Astrocyte (in vitro differentiated cells and primary cell): ENCODE measurements at places on chromosomes 2 and 18.

DNA sequence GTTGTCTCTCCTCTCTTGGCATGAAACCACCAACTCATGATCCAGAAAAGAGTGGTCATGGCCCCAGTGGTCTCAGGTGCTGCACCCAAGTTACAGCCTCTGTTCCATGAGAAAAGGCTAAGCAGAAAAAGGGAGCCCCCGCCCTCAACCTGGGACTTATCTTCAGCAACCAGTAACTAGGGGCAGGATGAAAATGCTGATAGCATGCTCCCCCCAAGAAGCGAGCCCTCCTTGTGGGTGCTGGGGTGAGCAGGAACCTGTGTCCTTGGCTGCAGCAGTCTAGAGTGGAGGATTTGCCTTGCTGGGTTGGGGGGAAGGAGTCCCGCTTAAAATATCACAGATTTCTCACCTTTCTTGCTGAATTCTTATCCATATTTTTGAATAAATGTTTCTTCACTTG, 490.0 kb downstream of the SUCLG1 start:
- no peak for DNase-seq

GRCh38 chr18:46624127-46624526, 32.9 kb downstream of the LOXHD1 start:
- no peak for DNase-seq

GRCh38 chr2:224027931-224028330, 11.2 kb downstream of the SERPINE2 start:
- DNase-seq: no peak

GRCh38 chr2:178448968-178449661, 1.9 kb downstream of the PRKRA start:
- no peak for DNase-seq

DNA sequence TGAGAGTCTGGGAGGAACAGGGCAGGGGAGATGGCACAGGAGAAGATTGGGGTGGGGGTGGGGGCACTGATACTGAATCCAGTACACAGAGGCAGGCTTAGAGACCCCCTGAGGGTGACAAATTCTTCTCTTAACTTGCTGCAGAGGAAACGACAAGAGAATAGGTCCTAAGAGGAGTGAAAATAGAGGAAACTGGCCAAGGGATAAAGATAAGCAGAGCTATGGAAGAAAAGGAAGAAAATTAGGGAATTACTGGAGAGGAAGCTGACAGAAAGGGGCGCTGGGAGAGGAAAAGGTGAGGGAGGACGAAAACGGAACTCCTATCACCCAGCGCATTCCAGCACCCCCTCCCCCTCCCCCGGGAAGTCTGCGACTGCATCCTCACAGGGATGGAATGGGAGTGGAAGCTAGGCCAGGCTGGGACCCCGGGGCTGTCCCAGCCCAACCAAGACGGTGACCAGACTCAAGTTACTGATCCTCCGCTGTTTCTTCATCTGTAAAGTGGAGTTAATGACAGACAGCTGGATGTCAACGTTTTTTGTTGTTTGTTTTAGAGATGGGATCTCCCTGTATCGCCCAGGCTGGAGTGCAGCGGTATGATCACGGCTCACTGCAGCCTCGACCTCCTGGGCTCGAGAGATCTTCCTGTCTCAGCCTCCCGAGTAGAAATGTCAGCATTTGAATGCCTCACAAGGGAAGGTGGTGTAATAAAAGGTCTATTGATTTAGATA, 2.6 kb upstream of the EMX1 start:
- no peak for DNase-seq

- DNase-seq: no peak
These were observed 13.4 kb downstream of the NPAS2 start for GRCh38 chr2:100833331-100833730.
